ENCODE measurements at places on chromosomes 5 and 9.

GRCh38 chr5:36365896-36366295 lies 64.2 kb upstream of the RANBP3L start:
- no peak for DNase-seq

DNA sequence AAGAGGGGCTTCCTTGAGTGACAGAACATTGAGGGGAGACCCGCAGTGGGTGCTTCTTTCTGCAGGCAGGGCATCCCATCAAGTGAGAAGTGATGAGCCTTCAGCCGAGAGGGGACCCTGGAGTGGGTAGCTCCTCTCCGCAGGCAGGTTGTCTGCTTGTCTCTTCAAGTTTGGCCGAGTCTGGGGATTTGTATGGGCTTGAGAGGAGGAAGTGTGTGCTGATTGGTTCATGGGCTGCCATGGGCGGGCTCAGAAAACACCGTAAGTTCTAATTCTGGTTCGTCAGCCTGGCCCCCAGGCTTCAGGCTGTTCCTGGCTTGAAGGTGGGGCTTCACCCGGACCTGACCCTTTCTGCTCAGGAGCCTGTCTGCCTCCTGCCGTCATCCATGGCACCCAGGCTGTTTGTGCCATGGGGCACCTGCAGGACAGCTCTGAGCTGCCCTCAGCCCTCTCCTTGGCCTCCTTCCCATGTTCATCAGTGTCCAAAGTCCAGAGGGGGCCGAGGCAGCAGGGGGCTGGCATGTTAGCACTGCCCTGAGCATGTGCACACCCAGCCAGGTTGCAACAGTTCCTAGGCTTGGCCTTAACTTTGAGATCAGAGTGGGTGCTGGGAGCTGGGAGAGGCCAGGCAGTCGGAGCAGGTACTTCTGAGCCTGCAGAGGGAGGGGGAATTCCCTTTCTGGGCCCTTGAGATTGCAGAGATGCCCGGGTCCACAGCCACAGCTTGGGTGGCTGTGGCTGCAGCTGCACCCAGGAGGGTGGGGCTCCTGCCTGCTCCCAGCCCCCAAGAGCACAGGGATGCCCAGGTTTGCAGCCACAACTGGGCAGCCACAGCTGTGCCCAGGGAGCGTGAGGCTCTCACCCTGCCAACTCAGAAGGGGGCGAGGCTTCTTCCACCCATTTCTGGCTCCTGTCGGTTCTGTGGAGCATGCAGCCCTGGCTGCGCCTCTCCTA lies 13.5 kb upstream of the DHFR start:
- peak; percentile 43 for DNase-seq

DNA sequence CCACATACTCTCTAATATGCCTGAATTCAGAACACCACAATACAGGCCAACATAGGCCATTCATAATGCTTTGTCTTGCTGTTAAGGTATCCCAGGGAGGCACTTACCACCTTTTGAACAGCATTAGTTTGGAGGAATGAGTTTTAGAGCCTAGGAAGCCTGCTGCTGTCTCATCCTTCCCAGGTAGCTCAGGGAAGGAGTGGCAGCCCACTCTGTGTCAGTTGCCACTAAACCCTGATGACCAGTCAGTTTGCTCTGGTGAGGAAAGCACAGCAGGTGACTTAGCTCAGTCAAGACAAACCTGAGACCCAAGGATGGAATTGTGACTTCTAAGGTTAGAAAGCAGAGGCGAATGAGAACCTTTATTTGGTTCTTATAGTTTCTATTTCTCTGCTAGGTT lies 337.4 kb upstream of the ATP10B start:
- DNase-seq: no peak

DNA sequence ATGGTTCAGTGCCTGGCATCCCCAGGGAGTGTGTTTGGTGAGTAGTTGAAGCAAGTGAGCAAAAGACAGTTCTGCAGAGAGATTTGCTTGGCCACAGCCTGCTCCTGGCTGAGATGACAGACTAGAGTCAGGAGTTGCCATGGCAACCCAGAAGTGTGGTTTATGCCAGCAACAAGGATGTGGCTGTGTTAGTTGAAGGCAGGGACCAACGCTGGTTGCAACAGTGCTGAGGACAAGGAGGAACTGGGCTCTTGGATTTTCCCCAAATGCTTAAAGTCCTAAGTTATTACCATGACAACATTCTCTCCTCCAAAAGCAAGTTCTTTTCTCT lies 2.7 kb downstream of the NXNL2 start:
- DNase-seq: no peak

DNA sequence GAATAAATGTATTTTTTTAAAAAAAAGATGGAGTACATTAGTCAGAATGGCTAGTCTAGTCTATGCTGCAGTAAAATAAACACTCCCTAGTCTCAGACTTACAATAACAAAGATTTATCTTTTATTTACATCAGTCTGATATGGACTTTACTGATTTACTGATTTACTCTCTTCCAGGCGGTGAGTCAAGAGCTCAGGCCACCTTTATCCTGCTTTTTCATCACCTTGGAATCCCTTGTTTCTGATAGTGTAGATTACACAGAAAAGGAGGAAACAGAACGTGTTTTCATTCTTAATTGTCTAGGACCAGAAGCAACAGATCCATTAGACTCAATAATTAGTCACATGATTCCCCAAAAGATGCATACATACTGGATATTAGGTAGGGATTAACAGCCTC lies 290.1 kb upstream of the TRPC7 start:
- peak; percentile 69 for DNase-seq

DNA sequence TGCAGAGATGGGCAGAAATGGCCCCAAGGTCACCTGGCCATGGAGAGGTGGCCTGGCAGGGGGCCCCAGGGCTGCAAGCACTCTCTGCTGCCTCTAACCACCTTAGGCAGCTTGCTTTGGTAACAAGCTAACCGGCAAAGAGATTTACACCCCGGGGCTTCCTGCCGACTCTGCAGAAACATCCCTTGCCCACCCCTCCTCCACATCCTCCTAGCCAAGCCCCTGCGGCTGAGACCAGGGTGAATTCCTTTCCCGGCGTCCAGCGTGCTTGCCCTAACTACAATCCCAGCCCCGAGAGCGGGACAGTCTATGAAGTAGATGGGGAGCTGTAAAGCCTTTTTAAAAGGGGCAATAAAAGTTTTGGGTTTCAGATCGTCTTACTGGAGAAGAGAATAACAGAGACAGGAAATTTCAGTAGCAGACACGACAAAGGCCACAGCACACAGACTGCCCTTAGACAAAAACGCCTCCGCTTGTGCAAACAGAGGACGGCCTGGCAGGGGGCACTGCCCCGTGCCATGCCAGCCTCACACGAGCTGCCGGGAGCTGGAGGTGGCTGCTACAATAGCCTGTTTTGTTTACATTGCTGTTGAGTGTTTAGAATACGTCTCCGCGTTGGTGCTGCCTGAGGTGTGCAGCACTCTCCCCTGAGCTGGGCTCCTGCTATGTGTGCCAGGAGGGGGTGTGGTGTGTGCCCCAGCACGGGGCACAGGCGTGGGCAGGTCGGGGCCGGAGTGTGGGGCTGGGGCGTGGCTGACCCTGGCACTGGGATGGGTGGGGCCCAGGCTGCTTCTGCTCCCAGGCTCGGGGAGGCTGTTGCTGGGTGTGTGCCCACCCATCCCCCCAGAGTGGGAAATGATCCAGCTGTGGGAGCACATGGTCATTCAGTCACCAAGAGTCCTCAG lies 15.3 kb downstream of the MYMK start:
- DNase-seq: no peak

DNA sequence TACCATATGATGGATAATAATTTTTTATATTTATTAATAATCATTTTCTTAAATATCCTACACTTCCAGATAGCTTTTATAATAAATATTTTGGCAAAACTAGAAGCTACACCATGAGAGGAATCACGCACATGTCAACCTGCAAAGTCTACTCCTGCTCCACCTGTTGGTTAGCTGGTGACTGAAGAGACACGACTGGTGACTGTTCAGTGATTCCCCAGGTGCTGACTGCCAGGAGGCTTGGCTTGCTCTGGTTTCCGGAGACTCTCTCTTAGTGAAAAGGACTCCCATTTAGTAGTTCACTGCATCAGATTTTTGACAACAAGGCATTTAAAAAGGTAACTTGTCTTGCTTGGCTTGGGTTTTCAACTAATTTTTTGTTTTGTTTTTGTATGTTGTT lies 20.9 kb downstream of the GZMA start:
- DNase-seq: no peak

DNA sequence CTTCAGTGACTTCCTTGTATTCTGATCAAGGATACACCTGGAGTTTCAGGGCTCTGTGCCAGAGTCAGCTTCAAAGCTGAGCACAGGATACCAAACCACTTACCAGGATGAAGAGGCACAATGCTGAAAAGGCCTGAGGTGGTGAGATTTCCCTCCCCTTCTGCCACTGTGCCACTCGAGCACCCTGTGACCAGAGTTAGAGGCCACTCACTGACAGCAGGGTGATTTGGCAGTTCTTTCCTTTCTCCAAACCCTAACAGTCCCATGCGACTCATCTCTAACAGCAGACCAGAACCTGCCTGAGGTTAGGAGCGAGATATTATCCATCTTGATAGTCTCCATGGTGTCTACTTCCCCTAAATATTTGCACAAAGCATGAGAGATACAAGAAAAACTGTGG lies 1.8 kb downstream of the PLGRKT start:
- peak; percentile 77 for DNase-seq

DNA sequence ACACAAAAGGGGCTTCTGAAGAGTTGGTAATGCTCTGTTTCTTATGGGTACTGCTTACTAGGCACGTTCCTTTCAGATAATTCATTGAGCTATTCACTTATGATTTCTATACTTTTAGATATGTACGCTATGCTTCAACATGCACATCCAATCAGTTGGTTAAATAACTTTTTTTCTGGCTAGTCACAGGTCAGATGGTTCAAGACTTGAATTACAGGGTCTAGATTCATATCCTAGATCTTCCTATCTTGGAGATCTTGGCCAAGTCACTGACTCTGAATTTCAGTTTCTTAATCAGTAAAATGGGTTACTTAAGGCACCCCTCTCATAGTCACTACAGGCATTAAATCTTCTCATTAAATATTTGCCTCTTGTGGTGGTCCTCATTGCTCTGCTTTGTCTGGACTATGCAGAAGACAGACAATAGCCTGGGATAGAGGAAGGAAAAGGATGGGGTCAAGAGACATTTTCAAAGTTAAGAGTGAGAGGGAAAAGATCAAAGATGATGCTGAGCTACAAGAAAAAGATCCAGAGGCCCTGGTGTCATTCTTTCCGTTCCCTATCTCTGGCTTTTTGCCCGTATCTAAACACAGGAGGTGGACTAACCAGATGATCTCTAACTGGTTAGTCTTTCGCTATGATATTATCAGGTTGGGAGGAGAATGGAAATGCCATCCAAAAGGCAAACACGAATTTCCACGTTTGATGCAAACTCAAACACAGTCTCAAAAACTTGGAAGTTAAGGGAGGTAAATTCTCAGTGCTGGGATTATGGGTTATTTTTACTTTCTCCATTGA lies 1.8 kb upstream of the CCDC180 start:
- DNase-seq: no peak

GRCh38 chr9:87016681-87017080 lies 69.4 kb upstream of the GAS1 start:
- no peak for DNase-seq

GRCh38 chr9:92589923-92590322 lies 54.1 kb upstream of the ECM2 start:
- DNase-seq: no peak

- no peak for DNase-seq
Measured at GRCh38 chr9:109597496-109597895, 99.4 kb upstream of the PTPN3 start.

- peak; percentile 23 for DNase-seq
Measured at GRCh38 chr9:133558191-133559126, 24.0 kb downstream of the ADAMTSL2 start.

GRCh38 chr5:140324617-140325241 lies 21.7 kb downstream of the HBEGF start:
- DNase-seq: peak; percentile 64

DNA sequence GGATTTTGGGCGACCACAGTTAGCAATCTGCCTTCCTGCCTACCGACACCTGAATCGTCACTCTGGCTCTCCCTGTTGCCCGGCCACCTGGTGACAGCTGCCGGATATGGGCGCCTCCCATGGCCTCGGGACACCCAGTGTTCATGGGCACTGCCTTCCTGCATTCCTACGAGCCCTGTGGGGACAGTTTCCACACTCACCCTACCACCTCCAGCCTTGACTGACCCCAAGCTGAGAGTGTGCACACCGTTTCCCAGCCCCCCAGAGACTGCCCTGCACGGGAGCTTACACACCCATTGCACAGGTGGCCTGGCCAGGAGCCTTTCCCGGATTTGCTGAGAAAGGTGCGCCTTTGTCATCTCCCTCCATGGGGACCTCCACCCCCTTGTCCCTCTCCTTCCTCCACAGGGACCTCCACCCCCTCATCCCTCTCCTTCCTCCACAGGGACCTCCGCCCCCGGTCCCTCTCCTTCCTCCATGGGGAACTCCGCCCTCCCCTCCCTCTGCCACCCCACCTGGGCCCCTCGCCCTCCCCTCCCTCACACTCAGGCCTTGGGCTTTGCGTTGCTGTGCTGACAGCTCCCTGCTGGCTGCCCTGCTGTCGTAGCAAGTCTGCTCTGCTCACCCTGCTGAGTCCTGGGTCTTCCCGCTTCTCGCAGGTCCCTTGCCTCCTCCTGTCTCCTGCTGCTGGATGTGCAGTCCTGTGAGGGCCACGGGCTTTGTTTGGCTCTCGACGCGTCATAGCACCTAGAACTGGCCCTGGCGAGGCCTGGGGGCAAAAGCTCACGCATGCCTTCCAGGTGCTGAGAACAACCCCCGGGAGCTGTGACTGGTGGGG lies 48.4 kb downstream of the MRPL36 start:
- DNase-seq: no peak

DNA sequence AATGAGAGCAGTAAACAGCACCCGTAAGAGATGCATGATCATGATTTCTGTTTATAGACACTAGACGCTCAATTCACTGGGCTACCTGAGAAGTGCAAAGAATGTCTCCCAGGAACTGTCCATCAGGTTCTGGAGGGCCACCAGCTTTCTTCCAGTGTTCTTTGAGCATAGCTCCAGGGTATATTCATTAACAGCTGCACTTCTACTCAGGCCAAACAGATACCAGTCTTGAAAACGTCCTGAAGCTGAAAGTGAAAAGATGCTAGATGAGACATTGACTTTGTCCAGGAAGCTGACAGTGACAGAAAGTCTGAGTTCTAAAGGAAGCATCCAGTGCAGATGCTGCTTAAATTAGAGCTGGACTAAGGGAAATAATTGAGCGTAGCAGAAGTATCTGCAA lies 488.7 kb upstream of the TYRP1 start:
- DNase-seq: no peak

- no peak for DNase-seq
Measured at GRCh38 chr5:2200261-2200950, 317.7 kb upstream of the IRX4 start.

DNA sequence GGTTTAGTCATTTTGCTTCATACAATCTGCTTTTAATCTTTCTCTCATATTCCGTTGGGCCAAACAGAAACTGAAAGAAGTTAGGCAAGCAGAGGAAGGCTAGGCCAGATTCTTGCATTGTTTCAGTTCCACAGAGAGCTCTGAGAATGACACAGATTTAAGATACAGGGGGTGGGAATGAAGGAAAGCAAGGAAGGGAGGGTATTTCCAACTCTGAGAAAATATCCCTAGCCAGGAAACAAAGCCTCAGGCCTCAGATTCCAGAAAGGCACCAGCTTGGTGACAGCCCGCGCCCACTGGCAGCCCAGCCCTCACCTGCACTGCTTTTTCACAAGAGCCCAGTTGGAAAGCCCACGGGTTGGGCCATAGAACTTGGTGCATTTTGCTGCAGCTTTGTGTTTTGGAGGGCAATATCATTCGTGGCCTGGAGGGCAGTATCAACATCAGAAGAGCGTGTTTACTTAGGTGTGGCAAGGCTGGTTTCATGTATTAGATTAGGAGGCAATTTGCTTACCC lies 63.5 kb downstream of the ENC1 start:
- peak; percentile 73 for DNase-seq
